Activated CD8-positive, alpha-beta memory T cell treated with anti-CD3 and anti-CD28 coated beads for 4 hours (primary cell): ENCODE measurements at places on chromosomes 12 and 14.

DNA sequence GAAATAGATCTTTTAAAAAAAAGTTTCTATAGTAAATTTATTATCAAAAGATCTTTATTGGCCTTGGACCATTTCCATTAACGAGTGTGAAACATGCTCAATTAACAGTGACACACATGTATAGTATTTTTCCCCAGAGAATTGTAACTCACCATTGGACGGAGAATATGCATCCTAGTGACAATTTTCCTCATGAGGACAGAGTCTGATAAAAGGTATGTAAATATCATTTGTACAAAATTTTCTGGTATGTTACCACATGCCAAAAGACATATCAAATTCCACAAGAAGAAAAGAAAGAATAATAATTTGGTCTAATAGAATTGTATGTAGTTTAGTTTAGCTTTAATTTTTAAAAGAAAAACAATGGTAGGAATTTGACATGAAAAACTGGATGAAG lies 1096.0 kb upstream of the FLRT2 start:
- no peak for DNase-seq

DNA sequence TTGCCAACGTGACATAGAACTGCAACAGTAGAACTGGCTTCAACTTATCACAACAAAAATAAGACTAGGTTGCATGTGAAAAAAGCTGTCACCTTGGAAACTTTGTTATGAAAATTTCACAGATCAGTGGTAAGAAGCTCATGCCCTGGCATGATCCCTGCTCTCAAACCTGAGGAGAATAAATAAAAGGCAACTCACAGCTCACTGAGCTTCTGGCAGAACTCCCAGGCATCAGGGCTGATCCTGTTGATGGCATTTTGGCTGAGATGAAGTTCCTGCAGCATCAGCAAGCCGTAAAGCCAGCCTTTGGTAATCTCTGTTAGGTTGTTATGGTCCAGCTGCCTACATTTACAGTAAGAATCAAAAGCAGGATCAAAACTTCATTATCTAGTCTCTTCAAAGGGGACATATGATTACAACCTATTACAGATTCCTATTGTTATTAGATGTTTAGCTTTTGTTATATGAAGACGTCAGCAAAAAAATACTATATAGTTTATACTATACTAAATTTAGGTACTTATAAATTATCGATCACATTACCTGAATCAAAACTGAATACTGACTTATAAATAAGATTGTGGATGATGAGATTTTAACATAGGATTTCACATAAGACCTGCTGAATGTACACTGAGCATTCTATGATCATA lies 32.0 kb downstream of the LRIG3 start:
- DNase-seq: no peak

DNA sequence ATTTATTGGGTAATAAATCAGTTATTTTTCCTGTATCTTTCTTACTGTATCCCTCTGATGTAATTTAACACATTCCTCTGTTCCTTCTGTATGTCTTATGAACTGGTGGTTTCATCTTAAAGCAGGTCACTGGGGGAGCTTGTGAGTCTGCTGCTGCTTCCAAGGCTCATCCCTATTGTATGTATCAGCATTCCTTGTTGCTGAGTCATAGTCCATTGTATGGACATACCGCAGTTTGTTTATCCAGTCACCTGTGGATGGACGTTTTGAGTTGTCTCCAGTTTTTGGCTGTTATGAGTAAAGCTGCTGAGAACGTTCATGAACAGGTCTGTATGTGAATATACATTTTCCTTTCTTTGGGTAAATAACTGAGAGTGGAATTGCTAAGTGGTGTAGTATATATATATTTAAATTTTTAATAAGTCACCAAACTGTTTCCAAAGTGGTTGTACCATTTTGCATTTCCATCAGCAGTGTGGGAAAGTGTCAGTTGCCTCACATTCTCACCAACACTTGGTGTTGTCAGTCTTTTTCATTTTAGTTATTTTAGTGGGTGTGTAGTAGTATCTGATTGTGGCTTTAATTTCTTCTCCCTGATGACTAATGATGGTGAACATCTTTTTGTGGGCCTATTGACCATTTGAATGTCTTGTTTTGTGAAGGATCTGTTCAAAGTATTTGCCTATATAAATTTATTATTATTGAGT lies 82.7 kb downstream of the BEGAIN start:
- no peak for DNase-seq

- DNase-seq: no peak
These were observed 27.1 kb downstream of the ATP6V1D start for GRCh38 chr14:67332468-67332867.

DNA sequence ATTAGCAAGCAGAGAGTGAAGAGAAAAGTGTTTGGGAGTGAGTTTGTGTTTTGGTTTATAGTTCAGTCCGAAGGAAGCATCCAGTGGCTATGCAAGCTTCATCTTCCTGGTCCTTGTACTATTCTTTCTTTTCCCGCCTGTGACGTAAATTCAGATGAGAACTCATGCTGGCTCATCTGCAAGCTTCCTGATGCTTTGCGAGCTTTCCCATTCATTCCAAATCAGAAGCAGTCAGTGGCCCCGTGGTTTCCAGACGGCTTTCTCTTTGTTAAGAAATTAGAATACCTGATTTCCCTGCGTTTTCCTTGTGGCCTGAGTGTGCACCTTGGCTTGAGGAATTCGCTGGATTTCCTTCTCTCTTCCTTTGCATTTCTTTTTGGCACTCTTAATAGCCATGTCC lies 89.5 kb downstream of the TESC start:
- DNase-seq: no peak

- no peak for DNase-seq
These were observed 334.6 kb downstream of the SYT1 start for GRCh38 chr12:79199166-79199565.

DNA sequence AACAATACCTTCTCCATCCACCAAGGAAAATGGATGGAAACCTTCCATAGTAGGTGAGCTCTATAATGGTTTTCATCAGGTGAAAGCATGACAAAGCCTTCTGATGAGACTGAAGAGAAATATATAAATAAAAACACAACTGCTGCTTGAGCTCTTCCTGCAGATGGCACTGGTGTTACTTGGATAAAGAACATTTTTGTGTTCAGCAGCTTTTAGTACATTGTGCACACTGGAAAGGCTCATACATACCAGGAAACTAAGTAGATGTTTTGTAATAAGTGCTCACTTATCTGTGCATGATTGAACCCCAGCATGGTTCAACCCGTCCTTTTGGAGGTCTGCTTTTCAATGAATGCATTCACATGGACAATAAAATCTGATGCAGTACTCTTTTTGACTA lies 357.3 kb upstream of the MIS18BP1 start:
- DNase-seq: no peak
